ENCODE measurements at places on chromosomes 2 and 18.

GRCh38 chr18:54147439-54147838 is 77.0 kb downstream of the MBD2 start:
- no peak for DNase-seq

DNA sequence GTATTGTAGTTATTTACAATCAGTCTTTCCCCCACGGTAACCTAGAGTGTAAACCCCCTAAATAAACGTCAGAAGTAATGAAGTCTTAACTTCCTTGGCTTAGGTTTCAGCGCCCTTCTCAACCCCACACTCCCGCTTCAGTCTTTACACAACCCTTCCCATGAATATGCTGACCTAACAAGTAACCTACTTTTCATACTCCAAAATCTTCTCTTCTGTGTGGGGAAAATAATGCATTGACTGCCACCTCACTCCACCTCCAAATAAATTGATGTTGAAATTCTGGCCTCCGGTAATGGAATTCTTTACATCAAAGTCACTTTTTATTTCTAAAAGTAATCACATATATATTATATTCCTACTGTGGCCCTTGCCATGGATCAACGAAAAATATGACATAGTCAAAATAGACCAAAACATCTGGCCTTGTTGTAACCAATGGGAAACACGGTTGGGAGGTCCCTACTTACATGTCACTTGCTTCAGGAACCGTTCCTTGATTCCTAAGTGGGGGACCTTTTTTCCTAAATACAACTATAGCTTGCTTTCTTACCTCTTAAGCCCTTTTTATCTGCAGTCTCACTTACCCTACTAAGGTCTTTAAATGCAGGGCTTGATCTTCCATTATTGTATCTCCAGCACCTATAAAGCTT is 961 bp downstream of the GEN1 start:
- no peak for DNase-seq

DNA sequence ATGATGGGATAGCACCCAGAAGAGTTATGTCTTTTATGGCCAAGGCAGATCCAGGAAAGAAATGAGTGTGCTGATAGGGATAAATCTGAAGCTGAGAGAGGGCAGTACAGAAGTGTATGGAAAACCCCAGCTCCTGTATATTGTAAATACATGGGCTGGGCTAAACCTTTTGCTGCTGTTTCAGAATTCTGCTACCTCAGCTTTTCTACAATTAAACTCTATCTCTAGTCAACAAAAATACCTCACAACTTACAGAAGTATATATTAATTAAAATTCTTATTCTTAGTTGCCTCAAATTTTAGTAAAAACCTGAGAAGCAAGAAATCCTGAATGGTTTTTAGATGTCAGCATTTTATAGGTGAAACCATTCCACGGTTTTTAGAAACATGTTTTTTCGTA is 889.5 kb upstream of the NXPH2 start:
- DNase-seq: no peak

DNA sequence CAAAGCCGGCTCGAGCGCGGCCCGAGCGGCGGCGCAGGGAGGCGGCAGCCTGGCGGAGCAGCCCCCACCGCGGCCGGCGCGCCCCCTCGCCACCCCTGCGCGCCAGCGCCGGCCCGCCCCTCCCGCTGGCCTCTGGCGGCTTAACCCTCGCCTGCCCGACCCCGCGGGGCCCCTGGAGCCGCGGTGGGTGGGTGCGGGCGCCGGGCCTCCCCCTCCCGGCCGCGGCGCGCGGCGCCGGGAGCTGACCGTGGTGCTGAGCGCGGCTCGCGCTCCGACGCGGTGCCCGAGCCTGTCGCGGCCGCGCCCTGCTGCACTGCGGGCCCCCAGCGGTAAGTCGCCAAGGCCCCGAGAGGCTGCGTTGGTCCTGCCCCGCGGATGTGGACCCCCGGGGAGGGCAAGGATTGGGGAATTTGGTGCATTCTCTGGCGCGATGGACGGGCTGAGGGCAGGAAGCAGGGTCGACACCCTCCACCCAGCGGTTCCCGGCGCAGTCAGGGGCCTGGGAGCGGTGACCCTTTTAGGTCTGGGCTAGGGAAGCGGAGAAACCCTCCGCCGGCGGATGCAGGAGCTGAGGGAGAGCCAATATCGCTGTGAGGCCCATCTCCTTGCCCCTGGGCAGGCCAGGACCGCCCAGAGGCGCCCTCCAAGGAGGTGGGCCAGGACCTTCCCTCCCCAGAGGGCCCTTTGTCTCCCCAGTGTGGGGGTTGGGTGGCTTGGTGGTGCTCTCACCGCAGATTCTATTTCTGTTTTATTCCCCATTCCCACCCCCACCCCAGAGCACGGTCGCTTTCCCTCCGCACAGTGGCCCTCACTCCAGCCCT is 923 bp downstream of the AMER3 start:
- no peak for DNase-seq

DNA sequence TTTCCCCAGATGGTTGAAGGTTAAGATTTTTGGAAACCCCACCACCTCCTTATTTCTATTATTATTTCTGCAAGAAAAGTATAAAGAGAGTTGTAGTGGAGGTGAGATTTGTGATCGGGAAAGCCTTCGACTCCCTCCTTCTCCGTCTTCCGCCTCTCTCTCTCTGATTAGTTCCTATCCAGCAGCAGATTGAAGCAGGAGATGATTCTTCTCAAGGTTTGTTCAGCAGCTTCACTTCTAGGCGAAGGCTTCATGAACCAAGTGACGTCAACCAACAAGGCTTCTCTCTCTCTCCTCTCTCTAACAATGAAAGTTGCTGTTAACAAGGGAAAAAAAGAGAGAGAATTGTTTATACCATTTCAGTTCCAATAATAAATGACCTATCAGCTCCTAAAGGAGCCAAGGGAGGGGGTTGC is at the start of gene BAZ2B:
BAZ2B (minus strand) TSS at position 263 of the 416 bp plus-strand sequence. CDS start 137,829 bp downstream, outside the sequence.
- no peak for DNase-seq

GRCh38 chr18:30234755-30235154 is 807.8 kb downstream of the DSC3 start:
- no peak for DNase-seq

GRCh38 chr18:9613550-9614400 is 584 bp downstream of the PPP4R1 start:
- DNase-seq: peak; percentile 10

DNA sequence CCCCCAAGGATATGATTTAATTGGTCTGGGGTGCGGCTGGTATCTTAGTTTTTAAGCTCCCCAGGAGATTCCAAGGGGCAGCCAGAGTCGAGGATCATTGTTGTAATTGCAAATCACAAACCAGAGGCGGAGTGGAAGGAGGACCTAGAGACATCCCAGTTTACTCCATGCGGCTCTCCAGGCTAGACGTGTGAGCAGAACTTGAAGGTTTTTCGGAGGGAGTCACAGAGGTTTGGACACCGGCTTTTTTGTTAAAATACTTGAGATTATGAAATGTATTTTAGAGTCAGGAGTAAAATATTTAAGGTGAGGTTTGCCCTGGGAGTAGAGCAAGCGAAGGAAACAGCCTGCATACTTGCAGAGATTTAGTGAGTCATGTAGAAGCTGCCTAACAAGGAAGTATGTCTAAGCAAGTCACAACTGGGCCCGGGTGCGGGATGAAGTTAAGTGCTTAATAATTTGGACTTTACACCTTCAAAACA is 39.5 kb downstream of the TGOLN2 start:
- DNase-seq: no peak

GRCh38 chr2:203873921-203874631 is 6.5 kb downstream of the CTLA4 start:
- DNase-seq: no peak

DNA sequence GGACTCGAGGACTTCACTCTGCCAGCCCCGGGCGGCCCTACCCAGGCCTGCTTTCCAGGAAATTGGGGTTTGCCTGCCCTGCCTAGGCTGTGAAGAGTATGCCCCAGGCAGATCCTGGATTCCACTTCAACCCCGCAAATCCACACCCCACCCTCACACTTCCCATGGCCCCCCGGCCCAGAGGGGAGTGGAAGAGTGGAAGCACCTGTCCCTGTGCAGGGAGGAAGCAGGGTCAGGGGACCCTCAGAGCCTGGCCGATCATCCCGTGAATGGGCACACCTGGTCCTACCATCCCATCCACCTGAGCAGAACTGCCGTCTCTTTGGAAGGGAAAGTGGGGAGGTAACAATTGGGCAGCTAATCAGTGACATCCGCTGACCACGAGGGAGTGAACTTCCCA is 245.2 kb downstream of the EIPR1 start:
- no peak for DNase-seq

GRCh38 chr2:98016908-98017670 is 21.3 kb upstream of the TMEM131 start:
- DNase-seq: no peak

- no peak for DNase-seq
Measured at GRCh38 chr2:230537531-230537976, 121.6 kb downstream of the SP100 start.

- DNase-seq: no peak
Measured at GRCh38 chr2:172086241-172087206, 1.2 kb downstream of the DLX1 start.

DNA sequence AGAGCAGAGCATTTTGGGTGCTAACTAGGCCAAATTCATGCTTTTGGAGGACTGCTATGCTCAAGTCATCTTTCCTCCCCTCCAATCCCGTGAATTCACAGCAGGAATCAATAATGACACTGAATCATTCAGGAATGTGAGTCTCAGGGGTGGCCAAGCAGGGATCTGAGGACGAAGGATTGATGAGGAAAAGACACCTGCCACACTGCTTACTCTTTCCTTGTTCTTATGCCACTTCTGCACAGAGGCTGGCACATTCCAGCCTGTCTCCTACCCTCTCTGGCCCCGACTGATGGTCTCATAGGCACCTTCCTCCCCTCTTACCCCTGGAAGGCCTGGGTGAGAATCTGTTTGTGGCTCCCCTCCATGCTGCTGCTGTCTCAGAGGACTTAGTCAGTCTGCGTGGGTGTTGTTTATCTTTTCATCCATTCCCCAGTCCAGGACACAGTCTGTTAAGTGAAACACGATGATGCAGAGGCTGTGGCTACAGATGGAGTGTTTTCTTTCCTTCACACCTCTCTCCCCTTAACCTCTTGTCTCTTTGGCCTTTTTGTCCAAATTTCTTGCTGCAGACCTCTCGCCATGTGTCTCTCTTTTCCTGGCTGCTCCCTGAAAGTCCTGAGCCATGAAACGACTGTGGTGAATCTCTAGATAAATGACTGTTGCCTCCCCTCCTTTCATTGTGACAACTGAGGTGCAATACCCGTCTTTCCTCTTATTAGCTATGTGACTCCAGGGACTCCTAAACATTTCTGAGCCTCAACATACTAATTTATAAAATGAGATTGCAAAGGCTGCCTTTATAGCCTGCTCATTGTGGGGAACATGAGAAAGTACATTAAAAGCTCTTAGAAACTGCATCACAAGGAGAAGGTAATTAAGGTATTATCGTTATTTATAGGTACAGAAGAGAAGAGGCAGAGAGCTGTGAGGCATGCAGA is 86.9 kb downstream of the RDH14 start:
- no peak for DNase-seq

DNA sequence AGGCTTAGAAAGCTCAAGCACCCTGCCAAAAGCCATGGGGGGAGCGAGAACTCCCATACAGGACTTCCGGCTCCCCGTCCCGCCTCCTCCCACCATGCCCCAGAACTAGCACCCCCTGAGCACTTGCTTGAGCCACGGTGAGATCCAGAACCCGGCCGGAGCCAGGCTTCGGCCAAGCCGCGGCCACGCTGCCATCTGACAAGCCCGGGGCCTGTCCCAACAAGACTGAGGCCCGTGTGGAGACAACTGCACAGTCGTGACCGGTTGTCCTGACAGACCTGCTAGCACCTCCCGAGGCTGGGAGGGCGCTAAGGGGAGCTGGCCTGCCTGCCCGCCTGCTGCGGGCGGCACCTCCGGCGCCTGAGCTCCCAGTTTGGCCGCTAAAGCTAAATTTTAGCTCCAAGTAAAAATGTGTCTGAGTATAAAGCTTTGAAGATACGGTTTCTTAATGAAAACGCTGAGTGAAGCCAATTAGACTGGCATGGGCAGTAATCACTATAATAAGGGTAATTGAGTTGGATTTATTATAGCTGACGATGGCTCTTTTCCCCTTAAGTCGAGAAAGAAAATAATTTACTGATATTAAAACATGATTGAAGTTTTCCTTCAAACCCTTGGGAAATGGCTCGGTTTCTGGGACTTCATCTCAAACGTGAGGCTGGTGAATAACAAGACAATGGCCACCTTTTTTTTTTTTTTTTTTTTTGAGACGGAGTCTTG is 78.3 kb upstream of the ODC1 start:
- no peak for DNase-seq

- no peak for DNase-seq
Measured at GRCh38 chr2:67566285-67566684, 169.2 kb downstream of the ETAA1 start.

DNA sequence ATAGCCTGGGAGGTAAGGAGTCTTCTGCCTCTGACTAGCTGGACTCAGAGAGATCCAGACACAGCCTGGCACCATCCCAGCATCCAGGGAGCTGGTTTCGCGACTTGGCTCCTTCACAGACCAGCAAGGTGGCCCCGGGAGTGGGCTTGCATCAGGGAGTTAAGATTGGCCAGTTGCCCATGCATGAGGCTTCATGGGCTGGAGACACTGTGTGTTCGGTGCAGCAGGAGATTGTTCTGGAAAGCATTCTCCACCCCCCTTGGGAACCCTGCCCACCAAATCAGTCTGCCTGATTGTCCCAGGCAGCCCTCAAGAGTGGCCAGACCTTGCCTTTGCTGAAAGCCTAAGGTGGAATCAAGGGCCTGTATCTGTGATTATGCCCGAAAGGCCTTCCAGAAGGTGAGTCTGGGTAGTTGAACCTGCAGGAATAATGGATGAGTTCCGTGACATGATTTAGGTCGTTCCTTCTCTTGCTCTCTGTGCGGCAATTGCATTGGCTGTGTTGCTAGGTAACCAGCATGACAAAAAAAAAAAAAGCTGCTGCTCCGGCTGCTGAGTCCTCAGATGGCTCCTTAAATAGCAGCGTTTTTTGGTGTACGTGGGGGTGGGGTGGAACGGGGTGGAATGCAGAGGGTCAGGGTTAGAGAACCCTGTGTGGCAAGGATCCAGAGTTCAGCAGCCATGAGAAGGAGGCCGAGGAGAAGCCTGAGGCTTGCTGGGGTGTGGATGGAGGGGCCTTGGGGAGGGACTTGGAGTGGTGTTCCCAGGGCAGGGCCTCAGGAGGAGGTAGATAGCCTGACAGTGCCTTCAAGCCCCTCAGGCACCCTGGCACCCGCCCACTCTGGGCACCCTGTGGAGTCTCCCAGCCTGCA is 93.0 kb upstream of the MCFD2 start:
- no peak for DNase-seq

DNA sequence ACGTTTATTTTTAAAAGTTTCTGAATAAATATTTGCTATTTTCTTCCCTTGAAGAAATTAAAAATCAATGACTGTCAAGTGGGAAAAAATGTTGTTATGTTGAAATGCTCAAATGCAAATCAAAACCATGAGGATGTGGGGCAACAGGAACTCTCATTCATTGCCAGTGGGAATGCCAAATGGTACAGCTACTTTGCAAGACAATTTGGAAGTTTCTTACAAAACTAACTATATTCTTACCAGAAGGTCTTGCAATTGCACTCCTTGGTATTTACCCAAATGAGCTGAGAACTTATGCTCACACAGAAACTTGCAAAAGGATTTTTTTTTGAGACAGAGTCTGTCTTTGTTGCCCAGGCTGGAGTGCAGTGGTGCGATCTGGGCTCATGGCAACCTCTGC is 7.4 kb upstream of the ACTG2 start:
- DNase-seq: no peak

DNA sequence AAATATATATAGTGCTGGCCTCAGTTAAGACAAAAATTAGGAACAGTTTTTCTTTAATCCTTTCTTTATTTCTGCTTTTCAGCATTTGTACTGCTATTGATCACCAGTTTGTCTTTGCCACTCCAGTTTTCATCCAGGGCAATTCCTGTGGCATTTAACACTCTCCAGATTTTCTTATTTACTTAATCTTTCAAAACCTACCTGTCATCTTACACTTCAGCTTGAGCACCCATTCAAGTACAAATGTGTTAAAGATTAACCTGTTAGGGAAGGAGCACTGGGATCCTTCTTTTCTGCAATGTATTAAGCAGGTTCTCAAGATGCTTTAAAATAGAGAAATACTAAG is 101.8 kb upstream of the SCN1A start:
- no peak for DNase-seq

Measured in stimulated activated CD8-positive, alpha-beta memory T cell treated with anti-CD3 and anti-CD28 coated beads, Interleukin-15, amount 100 ng/mL, for 24 hours (primary cell).